HTR-8/SVneo (cell line): ENCODE measurements at places on chromosomes 13 and 19.

- no peak for DNase-seq
These were observed 303.5 kb downstream of the DLEU7 start for GRCh38 chr13:50539791-50540530.

GRCh38 chr19:47056411-47056810, 8.0 kb upstream of the TMEM160 start:
- no peak for DNase-seq

DNA sequence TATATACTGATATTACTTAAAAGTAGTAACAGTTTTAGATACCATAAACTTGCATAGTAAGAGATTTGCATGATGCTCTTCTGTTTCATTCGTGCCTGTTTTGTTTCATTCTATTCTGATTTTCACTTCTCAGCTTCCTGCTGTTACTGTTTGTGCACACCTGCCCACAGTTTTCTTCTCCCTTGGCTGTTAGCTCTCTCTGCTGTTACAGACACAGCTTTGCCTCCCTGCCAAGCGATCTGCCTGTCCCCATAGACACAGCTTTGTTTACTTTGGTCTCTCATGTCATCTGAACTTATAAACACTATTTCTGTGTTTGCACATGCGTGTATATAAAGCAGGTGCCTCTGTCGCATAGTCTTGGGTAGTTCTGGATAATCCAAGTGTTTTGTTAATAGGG, 21.4 kb upstream of the UPF3A start:
- no peak for DNase-seq

DNA sequence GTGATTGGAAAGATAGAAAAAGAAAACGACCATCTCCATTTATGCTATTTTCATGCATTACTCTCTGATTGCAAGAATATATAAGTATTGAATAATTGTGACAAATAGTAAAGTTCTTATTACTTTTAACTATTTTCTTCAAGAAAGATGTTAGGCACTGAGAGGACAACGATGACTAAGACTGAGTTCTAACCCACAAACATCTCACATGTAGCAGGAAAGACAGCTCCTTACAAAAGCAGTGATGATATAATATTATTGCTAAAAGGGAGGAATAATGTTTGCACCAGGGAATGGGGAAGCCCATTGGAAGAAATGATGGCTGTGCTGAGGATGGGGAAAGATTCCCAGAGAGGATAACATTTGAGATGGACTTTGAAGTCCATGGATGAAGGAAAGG, 22.6 kb downstream of the RXFP2 start:
- no peak for DNase-seq

DNA sequence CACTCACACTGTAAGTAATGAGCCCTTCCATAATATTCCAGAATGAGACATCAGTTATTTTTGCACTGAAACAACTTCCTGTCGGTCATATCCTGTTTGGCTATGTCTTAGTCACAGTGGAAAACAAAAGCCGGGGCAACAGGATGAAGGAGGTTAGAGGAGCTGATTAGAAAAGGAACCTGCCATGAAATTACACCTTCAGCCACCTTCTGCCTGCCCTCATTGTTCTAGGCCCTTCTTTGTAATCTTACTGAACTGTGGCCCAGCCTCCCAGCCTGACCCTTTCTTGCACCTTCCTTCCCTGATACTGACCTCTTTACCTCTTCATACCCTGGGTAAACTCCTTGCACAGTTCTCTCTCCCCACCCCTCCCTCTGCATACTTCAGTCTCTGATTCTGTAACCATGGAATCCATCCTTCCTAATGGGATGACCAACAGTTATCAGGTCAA, 67.3 kb downstream of the DOCK9 start:
- peak; percentile 13 for DNase-seq

DNA sequence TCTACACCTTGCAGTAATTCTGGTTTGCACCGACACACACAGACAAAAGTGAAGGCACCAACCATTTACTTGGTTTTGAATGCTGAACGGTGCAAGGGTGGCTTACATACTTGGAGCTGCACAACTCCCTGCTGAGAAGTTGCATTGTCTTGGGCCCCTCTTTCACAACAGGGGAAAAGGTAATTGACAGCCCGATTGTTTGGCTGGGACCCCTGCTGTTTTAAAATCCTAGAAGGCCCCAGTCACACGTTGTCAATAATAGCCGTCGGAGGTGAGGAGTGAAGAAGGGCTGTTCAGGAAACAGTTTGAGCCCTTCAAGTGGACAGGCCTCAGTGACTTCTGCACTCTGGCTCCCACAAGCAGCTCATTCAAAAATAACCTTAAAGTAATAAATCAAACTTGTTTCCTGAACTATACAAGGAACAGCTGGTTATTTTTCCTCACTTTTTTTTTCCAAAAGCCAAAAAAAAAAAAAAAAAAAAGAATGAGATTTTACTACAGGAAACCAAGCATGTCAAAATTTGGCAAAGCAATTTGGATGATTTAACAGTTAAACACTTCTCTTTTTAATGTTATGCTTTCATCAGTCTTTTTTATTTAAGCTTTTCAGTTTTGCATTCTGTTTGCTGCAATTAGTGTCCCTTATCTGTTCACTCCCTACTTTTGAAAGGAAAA, 19.0 kb upstream of the SPRY2 start:
- DNase-seq, result no peak

DNA sequence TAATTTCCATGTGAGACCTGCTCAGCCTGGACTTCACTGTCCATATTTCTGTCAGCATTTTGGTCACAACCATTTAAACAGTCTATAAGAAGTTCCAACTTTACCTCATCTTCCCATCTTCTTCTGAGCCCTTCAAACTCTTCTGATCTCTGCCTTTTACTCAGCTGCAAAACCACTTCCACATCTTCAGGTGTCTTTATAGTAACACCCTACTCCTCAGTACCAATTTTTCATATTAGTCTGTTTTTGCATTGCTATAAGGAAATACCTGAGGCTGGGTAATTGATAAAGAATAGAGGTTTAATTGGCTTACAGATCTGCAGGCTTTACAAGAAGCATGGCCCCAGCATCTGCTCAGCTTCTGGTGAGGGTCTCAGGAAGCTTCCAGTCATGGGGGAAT, 1648.9 kb upstream of the SLC10A2 start:
- DNase-seq, result no peak

DNA sequence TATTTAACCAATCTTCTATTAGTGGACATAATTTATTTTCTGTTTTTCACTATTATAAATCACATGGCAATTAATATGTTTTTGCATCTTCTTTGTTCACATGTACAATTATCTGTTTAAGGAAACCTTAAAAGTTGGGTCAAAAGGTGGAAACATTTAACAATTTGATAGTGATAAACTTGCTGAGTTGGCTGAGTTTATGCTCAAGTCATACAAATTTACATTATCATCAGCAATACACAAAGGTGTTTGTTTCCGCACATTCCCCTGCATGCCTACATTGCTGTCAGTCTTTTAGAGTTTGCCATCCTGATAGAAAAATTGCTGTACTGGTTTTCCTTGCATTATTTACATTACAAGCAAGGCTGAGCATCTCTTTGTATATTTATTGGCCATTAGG, 139.5 kb downstream of the KCNRG start:
- DNase-seq, result no peak

DNA sequence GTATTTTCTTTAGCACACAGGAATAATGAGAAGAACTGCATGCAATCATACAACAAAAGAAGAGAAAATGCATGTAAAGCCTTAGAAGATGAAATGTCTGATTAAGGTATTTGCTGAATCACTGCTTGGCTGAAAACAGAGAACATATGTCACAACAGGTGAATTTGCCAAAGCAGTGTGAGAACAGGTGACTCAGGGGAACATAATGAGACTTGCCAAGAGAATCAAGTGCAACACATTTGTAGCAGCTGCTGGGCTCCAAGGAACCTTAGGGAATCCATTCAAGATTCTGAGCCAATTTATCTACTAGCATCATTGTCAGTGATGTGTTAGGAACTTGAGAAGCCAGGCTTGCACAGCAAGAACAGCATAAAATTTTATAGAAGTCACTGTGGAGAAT, 273.1 kb downstream of the PCDH20 start:
- DNase-seq, result no peak

DNA sequence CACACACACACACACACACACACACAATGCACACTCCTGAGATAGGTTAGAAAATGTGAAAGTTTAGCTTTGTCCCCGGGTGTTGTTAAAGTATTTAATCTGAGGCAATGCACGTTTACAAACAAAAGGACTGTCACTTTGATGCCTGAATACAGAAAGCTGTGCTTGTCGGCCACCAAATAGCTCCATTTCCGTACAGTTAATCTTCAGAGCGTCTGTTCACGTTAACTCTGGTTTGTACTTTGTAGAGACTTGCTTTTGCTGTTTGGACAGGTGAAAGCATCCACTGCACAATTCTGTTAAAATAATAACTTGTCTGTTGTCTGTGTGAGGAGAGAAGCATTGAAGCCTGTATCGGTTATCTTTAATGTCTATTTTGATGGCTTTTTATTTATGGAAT, 267.8 kb downstream of the FGF9 start:
- DNase-seq, result no peak

DNA sequence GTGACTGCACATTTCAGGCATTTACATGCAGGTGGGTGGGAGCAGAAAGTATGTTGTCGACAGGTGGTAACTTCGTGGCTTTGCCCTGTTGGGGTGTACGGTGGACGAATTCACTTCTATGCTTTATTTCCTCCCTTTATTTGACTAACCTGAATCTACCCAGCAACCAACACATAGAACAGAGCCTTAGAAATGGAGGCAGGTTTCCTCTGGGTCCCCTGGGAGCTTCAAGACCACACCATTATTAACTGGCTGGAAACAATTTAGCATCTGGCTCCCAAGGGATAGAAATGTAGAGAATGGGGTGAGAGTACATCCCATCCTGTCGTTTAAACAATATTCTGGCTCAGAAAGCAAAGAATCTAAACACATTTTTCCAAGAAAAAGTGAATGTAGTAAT, 244.4 kb downstream of the DLEU7 start:
- no peak for DNase-seq

- DNase-seq, result no peak
These were observed 712 bp downstream of the BBC3 start for GRCh38 chr19:47230054-47230920.

DNA sequence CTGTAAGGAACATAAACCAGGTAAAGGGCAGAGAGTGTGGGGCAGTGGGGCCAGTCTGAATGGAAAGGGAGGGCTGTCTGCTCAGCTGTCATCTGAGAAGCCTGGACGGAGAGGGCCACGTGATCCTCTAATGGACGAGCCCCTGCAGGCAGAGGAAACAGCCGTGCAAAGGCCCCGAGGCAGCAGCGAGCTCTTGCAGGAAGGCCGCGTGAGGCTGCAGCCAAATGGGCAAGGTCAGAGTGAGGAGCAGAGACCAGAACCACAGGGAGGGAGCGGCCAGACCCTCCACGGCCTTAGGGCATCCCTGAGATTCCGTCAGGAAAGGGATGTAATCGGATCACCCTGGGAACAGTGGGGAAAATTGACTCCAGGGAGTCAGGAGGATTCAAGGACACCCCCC, 4.4 kb downstream of the LILRB4 start:
- DNase-seq, result no peak

DNA sequence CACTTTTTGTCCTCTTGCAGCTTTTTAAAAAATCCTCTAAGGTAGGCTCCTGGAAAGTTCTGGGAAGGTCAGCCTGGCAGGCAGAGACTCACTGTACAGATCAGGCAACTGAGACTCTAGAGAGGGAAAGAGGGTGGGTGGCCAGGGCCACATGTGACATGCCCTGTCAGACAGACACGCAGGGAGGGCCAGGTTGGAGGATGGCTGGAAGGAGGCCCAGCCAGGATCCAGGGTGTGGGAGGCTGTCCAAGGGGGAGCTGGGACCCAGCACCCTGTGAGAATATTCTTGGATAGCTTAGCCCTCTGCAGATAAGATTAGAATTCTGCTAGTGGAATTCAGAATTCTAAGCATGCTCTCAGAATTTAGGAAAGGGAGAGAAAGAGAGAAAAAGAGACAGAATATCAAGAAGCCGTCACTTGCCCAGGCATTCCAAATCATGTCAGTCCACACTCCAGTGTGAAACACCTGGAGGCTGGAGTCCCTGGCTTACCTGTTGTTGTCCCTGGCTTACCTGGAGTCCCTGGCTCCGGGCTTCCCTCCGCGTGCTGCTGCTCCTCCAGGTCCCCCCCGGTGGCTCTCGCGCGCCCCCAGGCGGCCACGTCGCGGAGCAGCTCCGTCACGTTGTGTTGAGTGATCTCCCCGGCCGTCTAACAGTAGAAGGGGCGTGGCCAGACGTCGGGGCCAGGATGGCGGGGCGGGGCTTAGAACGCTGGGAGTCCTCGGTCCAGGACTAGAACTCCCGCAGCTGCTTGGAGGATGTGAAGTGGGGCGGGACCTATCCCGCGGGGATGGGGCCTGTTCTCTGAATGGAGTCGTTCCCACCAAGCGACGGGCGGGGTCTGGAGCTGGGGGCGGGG, 2.8 kb upstream of the TNNI3 start:
- peak; percentile 92 for DNase-seq

GRCh38 chr19:2724148-2724557, 3.0 kb upstream of the DIRAS1 start:
- DNase-seq, result no peak

GRCh38 chr19:54021363-54021762, 29.9 kb downstream of the CACNG6 start:
- no peak for DNase-seq

DNA sequence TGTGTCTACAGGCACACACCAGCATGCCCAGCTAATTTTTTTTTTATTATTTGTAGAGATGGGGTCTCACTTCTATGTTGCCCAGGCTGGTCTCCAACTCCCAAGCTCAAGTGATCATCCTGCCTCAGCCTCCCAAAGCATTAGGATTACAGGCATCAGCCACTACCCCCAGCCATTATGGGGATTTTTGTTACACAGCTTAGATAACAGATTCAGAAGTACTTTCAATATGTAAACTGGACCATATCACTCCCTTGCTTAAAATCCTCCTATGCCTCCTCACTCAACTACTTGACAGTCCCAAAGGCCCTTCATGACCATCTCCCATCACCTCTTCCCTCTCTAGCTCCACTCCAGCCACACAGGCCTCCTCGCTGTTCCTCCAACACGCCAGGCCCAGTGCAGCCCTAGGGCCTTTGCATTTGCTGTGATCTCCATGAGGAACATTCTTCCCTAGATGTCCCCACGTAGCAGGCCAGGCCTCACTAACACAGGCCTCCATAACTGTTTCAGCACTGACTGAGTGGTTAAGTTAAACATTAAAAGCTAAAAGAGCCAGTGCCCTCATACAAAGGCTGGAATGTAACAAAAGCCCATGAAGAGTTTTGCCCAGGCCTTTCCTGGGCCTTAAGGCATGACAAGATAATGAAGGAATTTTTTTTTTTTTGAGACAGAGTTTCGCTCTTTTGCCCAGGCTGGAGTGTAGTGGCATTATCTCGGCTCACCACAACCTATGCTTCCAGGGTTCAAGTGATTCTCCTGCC, 2.5 kb downstream of the DOHH start:
- DNase-seq, result no peak
